ENCODE measurements at places on chromosomes 6 and 20. TPM values are rescaled to one million over a fixed set of nuclear protein-coding genes. Genes with fewer than 3 reads are reported as not detected.

DNA sequence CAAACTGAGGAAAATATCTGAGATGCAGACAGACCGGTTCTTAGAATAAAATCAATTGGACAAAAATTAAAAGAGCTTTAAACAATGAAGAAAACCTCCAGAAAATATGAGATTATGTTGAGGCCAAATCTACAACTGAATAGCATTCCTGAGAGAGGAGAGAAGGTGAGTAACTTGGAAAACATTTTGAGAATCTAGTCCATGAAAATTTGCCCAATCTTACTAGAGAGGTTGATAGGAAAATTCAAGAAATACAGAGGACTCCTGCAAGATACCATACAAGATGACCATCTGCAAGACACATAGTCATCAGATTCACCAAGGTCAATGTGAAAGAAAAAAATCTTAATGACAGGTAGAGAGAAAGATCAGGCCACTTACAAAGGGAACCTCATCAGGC, 437.7 kb upstream of the ADGRB3 start:
- no peak for DNase-seq

- DNase-seq, result peak; percentile 41
Measured at GRCh38 chr6:40997234-40997957, 41.6 kb downstream of the UNC5CL start.

- DNase-seq, result no peak
Measured at GRCh38 chr6:153084393-153084792, 46.7 kb downstream of the RGS17 start.

DNA sequence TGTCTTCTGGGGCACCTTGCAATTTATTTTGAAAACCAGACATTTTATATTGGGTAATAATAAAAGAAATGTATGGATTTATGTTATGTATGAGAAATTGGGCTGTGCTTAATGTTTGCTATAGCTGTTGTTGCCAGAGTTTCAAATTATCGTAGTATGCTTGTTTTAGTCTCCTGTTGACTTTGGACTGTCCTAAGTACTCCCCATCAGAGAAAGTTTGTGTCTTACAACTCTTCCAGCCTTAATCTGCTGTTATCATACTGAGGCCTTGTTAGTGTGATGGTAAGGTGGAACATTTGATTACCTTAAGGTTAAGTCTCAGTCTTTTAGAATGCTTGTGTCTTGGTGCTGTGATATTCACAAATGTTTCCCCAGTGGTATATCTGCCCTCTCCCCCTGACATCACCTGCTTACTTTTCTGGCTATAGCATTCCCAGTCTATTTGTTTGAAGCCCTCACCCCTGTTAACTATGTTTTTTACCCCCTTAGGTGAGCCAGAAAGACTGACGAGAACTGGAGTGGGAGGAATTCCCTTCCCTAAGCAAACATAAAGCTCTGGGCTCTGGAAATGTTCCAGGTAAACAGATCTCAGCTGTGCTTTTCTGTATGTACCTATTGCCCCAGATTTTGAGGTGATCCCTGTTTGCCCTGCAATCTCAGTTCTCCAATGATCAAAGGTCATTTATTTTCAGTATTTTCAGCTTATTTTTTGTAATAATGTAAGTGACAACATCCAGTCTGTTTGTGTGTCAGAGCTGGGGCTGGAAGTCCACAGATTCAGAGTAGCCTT, 581.1 kb upstream of the CITED2 start:
- DNase-seq, result no peak

GRCh38 chr6:133991096-133991593, 38.1 kb downstream of the TBPL1 start:
- DNase-seq, result peak; percentile 92

DNA sequence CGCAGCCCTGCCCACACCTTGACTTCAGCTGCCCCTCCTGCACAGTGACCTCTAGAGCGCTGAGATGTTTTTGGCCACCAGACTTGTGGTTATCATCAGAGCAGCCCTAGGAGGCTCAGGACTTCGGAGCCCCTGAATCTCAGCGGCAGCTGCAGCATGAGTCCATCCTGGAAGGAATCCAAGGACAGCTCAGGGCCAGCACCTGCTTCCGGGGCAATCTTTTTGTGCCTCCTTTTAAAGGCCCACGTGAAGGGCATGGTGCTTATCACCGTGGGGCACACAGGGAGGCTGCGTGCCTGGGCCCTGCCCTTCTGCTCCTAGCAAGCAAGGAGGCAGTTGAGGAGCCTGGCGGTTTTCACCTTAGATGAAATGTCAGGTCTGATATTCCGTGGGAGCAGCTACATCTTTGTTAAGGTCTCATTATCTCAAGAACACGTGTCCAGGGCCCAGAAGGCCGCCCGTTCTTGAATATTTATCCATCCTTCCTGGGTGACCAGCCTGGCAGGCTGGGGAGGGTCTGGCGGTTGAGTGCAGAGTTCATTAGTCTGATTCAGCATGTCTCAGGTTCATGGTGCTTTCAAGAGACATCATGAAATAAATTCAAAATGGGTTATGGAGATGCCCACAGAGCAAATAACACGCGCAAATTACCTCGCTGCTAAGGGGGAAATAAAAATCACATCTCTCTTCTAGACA, 392.4 kb downstream of the TAF4 start:
- DNase-seq, result no peak

GRCh38 chr6:62974452-62974851, 236.8 kb upstream of the FKBP1C start:
- no peak for DNase-seq

DNA sequence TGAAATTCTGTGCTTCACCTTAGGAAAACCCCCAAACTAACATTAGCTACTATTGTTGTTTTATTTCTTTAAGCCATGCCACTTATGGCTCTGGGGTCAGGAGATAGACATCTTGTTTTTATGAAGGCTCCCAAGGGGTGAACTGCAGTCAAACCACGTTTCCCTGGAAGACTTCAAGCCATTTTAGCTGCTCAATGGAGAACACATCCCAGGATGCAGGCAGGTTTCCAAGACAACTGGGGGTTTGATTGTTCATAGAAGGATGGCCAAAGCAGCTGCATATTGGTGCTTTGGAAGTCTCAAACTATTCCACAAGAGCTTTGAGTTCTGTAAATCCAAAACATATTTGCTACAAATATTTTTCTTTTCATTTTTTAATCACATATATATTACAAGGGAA, 818.0 kb downstream of the MAFB start:
- no peak for DNase-seq

DNA sequence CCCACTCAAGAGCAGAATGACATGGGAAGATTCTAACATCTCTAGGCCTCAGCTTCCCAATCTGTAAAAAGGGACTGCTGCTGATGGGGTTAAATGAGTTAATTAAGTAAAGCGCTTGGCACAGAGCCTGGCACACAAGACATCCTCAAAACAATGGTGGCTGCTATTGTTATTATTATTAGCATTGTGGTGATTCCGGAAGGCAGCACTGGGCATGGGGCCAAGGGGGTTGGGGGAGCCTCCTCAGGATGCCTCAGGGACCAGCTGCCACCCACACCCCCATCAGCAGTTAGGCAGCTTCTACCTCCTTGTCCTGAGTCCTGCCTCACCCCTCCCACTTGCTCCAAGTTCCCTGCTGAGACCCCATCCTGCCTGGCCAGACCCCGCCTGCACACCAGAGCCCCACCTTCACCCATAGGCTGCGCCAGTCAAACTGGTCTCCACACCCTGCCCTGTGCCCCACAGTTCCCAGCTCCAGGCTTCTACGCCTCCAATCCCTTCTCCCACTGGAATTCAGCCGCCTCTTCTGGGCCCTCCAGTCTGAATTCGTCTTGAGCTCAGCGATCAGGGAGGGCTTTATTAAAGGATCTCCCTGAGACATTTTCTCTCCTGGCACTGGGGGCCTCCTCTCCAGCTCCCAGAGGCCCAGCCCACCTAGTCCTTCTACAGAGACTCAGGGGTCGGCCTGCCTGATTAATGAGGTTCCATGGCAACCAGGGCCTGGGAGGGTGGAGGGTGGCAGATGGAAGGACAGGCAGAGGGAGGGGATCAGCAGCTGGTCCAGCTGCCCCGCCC, 1.5 kb downstream of the E2F1 start:
- DNase-seq, result no peak

The IL20RA gene
- not detected for polyA plus RNA-seq

The TSBP1 gene
- not detected for polyA plus RNA-seq

The BFSP1 gene
- polyA plus RNA-seq, result 2.3 TPM

The CCN5 gene
- polyA plus RNA-seq, result 2.0 TPM

The APOM gene
- polyA plus RNA-seq, result 4.8 TPM

The PXT1 gene
- polyA plus RNA-seq, result 0.04 TPM
